ENCODE measurements at places on chromosomes 5 and 9. TPM values are rescaled to one million over a fixed set of nuclear protein-coding genes. Genes with fewer than 3 reads are reported as not detected.

GRCh38 chr5:17105744-17106418 lies 111.5 kb upstream of the BASP1 start:
- DNase-seq = no peak

The INSL4 gene
- 0.16 TPM for total RNA-seq

GRCh38 chr5:44622331-44622730 lies 186.4 kb upstream of the MRPS30 start:
- no peak for DNase-seq

The NCBP1 gene
- 37.2 TPM for total RNA-seq

The TAF11L7 gene
- total RNA-seq = not detected

The CRB2 gene
- not detected for total RNA-seq

The LCN10 gene
- total RNA-seq = 0.90 TPM

GRCh38 chr9:121050128-121050988 lies at the start of gene C5:
Gene C5 (minus strand): TSS chr9:121050275. CDS start chr9:121050246, 29 bp downstream.
- DNase-seq = no peak
